HuH-7 (cell line): ENCODE measurements at places on chromosomes 7 and 10.

- no peak for DNase-seq
Measured at GRCh38 chr10:3195286-3195685, 22.7 kb upstream of the PITRM1 start.

GRCh38 chr7:135380351-135380750 lies 129.6 kb downstream of the CNOT4 start:
- DNase-seq = no peak

- DNase-seq = peak; percentile 94
Measured at GRCh38 chr7:151008511-151009323, 15.6 kb downstream of the ATG9B start.

GRCh38 chr7:66308411-66308810 lies 103.3 kb downstream of the TPST1 start:
- DNase-seq = no peak

DNA sequence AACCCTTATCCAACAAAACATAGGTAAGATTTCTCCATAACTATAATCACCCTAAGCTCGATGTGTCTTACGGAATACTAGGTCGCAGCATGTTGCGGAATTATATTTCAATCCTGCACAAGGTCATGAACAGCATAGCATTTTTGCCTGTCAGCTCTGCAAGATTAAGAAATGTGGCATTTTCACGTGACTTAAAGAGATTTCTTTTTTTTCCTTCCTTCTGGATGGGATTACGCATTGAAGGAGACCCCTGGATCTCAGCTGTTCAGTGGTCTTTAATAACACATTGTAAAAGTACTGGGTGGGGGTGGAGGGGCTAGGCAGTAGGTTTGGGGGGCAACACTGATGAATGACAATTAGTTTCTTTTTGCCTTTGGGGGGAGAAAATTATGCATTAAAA lies 106.7 kb downstream of the CUBN start:
- no peak for DNase-seq

GRCh38 chr7:95925236-95925635 lies 152.9 kb downstream of the DYNC1I1 start:
- DNase-seq = no peak

DNA sequence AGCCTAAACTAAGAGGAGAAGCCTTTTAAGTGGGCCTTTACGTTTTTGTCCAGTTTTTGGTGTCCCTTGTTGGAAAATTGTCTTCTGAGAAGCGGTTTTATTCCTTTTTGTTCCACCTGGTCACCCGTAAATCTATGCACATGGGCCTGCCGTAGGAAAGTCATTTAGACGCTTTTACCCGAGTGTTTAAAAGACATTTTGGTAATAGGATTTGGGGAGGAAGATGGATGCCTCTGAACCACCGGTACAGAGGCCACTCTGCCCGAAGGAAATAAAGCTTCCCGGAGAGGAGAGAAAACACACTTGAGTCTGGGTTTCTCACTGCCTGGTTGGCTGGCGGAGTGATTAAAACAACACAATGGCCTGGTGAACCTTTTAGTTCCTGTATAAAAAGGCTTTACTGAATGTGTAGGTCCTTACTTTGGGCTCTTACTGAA lies 760 bp downstream of the THNSL1 start:
- DNase-seq = peak; percentile 19

- no peak for DNase-seq
Measured at GRCh38 chr10:130135676-130136225, 440 bp upstream of the GLRX3 start.

GRCh38 chr10:87093632-87094372 lies 841 bp downstream of the GLUD1 start:
- peak; percentile 20 for DNase-seq

DNA sequence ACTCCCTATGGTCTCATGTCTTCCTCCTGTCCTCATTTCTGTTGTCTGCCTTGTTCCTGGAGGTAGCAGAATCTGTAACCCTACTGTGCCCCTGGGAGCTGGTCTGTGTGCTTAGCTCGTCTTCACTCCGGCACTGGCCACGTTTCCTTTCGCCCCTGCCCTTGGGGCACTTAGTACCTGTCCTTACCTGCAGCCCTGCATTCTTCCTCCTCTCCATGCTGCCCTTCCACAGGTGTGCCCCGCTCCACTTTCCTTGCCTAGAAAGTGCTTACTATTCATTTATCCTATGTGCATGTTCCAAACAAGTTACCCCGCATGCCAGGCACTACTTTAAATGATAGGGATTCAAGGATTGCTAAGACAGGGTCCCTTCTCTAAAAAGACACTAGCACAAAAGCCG lies 199.9 kb upstream of the ZMIZ1 start:
- no peak for DNase-seq

- no peak for DNase-seq
Measured at GRCh38 chr10:131954356-131954965, 27.3 kb downstream of the BNIP3 start.

DNA sequence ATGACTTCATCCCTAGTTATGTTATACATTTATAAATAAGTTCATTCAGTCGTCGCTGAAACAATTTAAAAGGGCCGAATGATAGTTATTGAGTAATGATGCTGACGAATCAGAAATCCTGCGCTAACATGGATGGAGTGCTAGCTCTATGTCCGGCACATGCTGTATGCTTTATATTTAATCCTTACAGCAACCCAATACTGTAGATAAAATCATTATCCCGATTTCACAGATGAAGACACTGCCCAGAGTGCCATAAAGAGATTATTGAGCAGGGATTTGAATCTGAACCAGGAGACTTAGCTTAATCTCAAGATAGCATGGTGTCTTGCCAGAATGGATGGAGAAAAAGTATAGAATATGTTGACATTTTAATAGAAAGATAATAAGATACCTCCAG lies 1.1 kb upstream of the ICA1 start:
- no peak for DNase-seq

- DNase-seq = no peak
Measured at GRCh38 chr10:92799568-92799967, 48.8 kb upstream of the EXOC6 start.

GRCh38 chr10:102714621-102715455 lies at the start of gene SFXN2:
Gene SFXN2 (plus strand): TSS chr10:102714636. CDS start chr10:102726637, 12,001 bp downstream.
- DNase-seq = no peak

- DNase-seq = no peak
Measured at GRCh38 chr10:72598769-72599701, 26.8 kb downstream of the MICU1 start.

DNA sequence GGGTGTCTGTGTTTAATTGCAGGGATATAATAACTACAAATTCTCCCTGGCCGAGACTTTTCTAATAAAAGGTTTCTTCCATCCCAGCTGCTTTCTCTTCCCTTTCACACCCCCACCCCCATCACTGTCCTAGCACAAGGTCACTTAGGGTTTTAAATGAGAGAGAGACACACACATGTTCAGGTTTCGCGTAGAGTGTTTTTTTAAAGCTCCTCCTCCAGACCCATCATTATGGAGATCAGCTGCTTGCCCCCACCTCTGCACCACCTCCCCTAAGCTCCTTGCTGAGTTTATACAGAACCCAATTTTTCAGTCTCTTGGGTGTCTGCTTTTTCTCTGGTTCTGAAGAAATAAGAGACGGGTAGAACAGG lies 18.6 kb downstream of the LRMDA start:
- DNase-seq = no peak

DNA sequence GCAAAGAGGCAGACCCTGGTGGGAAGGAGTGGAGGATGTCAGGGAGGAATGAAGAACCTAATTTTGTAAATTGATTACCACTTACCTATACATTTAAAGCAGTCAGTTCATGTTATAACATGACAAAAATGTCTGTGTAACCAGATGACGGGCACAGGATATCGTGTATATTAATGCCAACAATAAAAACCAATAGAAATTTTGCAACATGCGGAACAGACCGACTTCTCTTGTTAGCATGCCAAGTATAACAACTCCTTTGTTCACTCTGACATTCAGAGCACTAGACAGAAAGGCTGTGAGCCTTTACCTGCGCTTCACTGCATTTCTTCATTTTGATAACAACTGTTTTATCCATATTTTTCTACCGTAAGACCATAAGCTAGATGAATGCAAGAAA lies 29.9 kb downstream of the CDK6 start:
- no peak for DNase-seq
